ENCODE measurements at places on chromosomes 12 and 14.

- no peak for DNase-seq
These were observed 243.5 kb upstream of the DAAM1 start for GRCh38 chr14:58944968-58945356.

GRCh38 chr14:102323102-102323501 is 3.6 kb downstream of the ZNF839 start:
- DNase-seq = no peak

DNA sequence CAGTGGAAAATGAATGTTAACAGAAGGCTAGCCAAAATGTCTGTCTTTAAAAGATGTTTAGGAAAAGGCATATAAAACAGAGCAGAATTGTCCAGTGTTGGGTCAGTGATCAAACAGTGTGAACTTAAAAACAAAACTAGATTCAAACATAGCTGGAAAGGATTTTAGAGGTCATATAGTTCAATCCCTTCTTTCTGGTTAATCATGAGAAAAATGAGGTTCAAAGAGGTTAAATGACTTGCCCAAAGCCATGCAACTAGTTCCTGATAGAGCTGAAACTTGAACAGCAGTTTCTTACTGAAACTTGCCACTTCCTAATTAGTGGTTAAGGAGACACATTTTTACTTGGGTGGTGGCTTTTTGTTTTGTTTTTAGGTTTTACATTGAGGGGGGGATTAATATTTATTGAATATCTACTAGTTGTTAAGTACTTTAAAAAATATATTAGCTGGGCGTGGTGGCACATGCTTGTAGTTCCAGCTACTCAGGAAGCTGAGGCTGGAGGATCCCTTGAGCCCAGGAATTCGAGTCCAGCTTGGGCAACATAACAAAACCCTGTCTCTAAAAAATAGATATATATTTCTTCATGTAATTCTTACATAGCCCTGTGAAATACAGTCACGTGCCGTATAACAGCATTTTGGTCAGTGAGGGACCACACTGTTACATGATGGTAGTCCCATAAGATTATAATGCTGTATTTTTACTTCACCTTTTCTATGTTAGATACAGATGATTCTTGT is 20.4 kb downstream of the ACVR1B start:
- DNase-seq = no peak

DNA sequence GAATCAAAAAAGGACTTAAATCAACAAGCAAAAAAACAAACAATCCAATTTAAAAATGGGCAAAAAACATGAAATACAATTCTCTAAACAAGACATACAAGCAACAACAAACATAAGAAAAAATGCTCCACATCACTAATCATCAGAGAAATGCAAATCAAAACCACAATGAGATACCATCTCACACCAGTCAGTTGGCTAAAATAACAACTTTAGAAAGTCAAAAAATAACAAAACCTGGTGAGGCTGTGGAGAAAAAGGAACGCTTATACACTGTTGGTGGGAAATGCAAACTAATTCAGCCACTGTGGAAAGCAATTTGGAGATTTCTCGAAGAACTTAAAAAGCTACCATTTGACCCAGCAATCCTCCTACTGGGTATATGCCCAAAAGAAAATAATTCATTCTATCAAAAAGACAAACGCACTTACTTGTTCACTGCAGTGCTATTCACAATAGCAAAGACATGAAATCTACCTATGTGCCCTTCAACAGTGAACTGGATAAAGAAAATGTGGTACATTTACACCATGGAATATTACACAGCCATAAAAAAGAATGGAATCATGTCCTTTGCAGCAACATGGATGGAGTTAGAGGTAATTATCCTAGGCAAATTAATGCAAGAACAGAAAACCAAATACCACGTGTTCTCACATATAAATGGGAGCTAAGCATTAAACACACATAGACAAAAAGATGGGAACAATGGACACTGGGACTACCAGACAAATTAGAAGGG is 26.9 kb downstream of the PRKD1 start:
- DNase-seq = no peak

- no peak for DNase-seq
These were observed 38.4 kb downstream of the PARP11 start for GRCh38 chr12:3834774-3835173.

GRCh38 chr14:77714926-77715325 is 7.0 kb downstream of the SLIRP start:
- DNase-seq = no peak

DNA sequence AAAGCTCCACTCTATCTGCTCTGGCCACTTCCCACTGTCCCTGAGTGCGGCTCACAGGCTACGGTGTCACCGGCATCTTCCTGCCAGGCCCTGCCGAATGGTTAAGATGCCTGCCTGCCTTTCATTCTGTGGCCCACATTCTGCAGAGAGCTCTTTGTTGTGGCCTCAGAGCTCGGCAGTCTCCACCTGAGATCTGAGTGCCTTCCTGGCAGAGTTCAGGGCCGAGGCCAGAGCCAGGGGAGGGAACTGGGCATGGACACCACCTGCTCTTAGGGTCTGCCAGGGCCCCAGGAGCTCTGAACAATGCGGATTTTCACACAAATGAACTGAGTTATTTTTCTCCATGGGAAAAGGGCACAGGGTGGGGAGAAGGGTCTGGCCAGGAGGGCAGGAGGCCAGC is 127.2 kb downstream of the RBM19 start:
- no peak for DNase-seq

DNA sequence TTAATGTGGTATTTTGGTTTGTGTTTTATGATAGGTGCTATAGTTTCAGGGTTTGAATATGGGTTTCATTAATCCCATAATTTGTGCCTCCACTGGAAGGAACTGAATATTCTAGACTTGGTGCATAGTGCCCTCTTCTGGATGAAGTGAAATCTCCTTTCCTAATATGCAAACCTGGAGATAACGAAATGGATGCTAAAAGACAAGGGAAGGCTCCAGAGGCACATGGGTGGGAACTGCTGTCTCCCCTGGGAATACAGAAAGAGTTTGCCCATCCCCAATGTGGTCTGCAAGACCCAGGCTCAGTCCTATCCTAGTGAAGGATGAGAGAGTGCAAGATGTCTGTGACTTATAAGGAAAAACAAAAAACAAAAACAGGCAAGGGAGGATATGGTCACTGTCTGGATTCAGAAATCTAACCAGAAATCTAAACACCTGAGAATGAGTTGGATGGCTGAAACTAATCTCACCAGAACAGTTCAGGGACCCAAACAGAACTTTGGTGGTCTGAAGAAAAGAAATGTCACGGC is 142.3 kb upstream of the TMPO start:
- DNase-seq = no peak

DNA sequence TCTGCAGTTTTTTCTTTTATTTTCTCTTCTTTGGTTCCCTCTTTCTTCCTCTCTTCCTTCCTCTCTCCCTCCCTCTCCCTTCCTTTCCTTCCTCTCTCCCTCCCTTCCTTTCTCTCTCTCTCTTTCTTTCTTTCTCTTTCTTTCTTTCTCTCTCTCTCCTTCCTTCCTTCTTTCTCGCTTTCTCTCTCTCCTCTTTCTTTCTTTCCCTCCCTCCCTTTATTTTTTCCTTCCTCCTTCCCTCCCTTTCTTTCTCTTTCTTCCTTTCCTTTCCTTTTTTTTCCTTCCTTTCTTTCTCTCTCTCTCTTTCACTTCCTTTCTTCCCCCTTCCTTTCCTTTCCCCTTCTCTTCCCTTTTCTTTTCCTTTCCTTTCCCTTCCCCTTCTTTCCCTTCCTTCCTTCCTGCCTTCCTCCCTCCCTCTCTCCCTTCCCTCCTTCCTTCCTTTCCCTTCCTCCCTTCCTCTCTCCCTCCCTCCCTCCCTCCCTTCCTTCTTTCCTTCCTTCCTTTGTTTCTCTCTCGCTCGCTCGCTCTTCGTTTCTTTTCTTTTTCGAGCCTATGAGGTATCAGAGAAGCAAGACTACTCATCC is 13.7 kb downstream of the CFAP54 start:
- no peak for DNase-seq

GRCh38 chr12:113273053-113273725 is 51.9 kb downstream of the TPCN1 start:
- DNase-seq = no peak

- DNase-seq = no peak
These were observed 60.8 kb downstream of the FLRT2 start for GRCh38 chr14:85590784-85591183.

DNA sequence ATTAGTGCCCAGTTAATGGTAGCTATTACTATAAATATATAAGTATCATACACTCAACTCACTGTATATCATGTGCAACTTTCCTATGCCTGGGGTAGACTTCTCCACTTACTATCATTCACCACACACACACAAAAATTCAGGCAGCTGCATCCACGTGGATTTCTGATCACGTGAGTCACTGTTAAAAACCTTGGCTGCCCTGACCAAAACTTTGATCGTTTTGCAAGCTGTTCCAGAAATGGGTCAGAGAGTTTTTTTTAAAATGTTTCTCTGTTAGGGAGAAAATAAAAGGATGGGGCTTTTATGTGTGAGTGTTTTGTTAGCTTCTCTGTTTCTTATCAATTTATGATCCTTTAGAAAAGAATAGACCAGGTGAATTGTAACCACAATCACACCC is 198.2 kb upstream of the CNOT2 start:
- no peak for DNase-seq

DNA sequence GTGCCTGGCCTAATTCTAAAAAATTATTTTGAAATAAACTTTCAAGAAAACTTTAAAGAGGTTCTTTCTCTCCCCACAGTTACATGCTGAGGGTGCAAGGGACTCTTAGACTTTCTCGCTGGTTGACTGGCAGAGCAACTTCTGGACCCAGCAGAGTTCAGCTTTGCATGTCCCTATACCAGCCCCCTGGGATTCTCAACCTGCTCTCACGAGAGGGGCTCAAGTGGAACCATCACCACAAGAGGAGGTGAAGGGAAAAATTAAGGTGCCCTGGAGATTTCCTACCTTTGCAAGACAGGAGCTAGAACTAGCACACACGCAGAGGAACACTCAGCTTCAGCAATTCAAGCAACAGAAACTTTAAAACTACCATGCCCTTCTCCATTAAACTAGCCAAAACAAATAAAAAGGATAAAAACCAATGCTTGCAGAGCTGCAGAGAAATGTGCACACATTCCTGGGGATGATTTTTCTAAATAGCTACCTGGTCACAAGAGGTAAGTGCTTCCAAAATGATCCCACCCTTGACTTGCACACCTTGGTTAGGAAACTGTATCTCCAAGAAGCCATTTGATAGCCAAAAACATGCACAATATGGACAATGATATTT is 2.5 kb downstream of the HVCN1 start:
- DNase-seq = no peak

DNA sequence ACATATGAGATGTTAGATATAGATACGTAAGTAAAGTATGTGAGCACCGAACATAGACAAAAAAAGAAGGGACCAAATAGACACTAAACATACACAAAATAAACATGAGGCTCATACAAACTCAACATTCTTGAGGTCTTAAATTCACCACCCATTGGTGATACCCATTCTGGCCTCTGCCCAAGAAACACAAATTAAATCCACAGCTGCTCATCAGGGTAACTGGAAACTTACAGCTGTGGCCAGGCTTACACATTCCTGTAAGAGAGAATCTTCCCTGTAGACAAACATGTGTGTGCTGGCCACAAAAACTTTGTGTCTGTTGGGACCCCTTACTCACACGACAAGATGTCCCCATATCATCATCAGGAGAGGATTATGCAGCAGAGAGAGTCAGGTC is 22.4 kb downstream of the MAGOHB start:
- DNase-seq = no peak

GRCh38 chr12:93886533-93887511 is 209.6 kb downstream of the CRADD start:
- DNase-seq = no peak

DNA sequence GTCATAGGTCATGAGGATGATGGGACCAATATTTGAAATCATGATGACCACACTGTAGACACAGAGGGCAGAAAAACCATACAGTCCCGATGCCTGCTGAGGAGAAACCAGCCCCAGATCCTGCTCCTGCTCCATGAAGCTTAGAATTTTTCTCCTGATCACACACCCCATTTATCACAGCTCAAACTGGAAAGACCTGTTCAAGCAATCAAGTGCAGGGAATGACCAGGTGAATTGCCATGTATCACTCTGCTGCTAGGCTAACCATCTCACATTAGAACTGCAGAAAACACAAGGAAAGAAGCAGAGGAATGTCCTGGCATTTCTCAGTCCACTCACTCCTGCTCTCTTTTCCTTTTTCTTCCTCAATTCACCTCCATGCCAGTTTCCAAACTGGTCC is 18.1 kb downstream of the MANSC1 start:
- no peak for DNase-seq

- no peak for DNase-seq
These were observed 2.3 kb downstream of the ETV6 start for GRCh38 chr12:11651785-11652184.

DNA sequence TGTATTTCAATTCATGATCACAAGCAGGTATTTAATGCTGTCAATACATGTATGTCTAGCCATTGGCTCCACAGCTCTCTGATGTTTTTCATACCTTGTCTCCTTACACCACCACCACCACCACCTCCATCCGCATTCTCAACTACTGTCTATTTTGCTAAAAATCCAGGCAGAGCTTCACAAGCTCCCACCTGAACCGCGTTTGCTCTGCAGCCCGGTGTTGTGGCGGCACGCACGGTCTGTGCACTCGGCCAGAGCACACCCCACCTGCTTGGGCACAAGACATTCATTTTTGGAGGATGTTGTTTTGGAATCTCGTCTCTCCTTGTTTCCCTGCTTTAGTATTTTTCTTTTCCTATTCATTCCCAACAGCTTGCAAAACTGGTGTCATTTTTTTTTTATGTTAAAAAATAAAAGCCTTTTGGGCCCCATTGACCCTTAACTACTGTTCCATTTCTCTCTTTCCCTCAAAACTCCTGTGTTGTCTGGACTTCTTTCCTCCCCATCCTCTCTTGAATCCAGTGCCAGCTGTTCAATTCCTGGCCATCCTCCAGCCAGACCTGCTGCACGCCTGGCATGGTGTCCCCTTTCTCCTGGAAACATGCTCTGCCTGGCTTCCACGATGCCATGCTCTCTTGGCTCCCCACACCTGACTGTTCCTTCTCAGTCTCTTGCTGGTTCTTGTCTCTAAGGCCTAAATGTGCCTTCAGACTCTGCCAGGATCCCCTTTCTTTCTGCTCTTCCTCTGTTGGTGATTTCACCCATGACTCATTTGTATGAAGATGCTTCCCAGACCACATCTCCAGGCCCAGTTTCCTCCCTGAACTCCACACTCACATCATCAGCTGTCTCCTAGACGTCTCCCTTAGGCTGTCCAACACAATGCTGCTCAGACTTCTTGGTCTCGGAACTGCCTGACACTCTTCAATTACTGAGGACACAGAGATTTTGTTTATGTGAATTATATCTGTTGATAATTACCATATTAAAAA is 37.9 kb downstream of the PIWIL1 start:
- DNase-seq = no peak

DNA sequence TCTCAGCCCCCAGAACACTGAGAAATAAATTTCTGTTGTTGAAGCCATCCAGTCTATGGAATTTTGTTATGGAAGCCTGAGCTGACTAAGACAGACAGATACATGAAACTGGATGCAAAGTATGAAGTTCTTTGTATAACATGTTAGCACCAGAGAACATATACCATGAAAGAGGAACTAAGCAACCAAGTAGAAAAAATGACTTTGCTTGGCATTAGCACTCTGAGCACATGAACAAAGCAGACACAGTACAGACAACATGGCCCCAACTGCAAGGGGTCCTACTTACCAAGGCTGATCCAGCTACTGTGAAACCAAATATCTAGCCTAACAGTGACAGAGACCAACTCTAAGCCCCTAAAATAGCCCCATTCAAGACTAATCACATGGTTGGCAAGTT is 13.8 kb downstream of the EXOC5 start:
- no peak for DNase-seq

Measured in activated CD4-positive, alpha-beta T cell treated with anti-CD3 and anti-CD28 coated beads for 24 hours (primary cell).